ENCODE measurements at places on chromosomes 12 and 14.

GRCh38 chr14:58716706-58717105 is 78.9 kb downstream of the DACT1 start:
- DNase-seq, result no peak

- no peak for DNase-seq
Measured at GRCh38 chr12:119373001-119373400, 38.5 kb downstream of the CCDC60 start.

GRCh38 chr12:53750812-53751335 is 905 bp downstream of the CISTR start:
- no peak for DNase-seq

DNA sequence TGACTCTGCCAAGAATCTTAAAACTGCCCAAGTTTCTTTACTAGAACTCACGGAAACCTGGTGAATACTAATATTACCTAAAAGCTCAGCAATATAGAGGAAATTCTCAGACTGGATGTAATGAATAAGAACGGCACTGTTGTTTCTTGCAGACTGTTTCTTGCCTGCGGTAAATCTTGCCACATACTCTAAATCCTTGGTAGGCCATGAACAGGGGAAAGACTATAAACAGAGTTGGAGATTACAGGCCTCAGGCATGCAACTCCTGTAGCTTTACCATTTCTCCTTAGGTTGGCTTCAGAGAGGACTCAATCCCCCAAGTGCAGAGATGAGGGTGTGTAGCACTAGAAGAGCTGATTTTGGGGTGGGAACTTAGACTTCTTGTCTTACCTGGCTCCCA is 1.1 kb downstream of the ALDH6A1 start:
- no peak for DNase-seq
